CD4-positive, alpha-beta T cell treated with Interleukin-6 at 100 ng/mL for 8 hours (primary cell): ENCODE measurements at places on chromosomes 4 and X.

- DNase-seq = no peak
Measured at GRCh38 chr4:5626913-5627312, 81.4 kb downstream of the EVC2 start.

DNA sequence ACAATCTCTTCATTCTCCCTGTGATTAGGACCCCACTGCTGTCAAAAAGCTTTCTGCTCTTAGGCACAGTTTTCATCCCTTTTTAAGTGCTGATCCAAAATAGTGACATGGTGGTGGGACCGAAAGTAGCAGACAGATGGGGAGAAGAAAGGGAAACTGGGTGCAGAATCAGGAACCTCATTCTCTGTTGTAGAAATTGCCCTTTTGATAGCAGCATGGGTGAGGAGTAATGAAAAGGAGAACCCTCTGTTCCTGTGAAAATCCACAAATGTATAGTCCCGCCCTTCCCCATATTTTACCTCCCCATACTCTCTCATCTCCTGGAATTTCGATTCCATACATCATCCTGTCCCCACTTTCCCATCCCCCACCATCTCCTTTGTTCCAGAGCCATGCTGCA, 126.5 kb downstream of the STIM2 start:
- DNase-seq = no peak

GRCh38 chrX:27555514-27555913, 34.6 kb upstream of the DCAF8L2 start:
- no peak for DNase-seq

DNA sequence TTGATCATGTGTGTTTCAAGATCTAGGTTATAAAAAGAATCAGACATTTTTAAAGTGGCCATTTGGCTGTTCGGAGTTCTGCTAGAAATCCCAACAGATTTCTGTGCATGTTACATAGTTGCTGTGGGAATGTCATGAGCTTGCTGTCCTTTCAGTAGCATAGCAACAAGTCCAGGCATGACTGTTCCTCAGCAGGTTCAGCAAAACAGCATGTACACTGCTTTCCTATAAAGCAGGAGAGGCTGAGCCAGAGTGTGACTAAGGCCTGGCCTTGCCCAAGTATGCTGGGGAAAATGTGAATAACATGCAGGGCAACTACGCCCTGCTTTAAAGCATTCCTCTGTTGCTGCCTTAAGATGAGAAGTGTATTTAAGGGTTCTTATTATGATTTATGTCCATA, 217.1 kb upstream of the SMIM31 start:
- no peak for DNase-seq

DNA sequence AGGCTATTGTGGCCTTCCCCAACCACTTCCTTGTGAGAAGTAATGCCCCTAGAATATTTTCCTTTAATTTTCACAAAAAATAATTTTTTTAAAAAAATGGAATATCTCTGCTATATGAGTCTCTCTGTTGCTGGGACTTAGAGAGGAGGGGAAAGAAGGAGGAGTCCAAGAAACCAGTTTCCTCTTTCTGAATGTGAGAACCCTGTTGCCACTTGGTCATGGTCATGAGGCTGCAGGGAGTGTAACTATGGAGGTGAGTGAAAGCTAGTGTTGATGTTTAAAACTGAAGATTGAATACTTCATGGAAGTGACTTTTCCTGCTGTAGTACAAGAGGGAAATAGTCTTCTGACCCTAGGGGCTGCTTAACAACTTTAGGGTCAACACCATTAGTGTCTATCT, 20.4 kb downstream of the KIAA1210 start:
- no peak for DNase-seq

GRCh38 chrX:41960142-41960541, 36.8 kb upstream of the CASK start:
- DNase-seq = no peak

DNA sequence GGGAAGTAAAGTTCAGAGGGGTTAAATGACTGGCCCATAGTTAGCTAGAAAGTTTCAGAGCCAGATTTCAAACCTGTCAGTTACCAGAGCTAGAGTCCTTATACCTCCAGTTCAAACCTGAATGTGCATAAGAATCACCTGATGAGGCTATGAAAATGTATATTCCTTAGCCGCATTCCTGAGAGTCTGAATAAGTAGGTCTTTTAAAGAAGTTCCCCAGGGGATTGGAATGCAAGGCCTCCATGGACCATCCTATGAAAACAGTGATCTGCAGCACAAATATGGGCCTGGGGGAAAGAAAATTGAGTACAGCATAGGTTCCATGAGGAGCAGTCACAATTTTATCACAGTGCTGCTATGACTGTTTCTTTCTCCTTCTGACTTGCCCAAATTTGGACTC, 263.9 kb upstream of the CXorf66 start:
- no peak for DNase-seq

GRCh38 chrX:20015945-20016615, 25.2 kb upstream of the BCLAF3 start:
- no peak for DNase-seq

DNA sequence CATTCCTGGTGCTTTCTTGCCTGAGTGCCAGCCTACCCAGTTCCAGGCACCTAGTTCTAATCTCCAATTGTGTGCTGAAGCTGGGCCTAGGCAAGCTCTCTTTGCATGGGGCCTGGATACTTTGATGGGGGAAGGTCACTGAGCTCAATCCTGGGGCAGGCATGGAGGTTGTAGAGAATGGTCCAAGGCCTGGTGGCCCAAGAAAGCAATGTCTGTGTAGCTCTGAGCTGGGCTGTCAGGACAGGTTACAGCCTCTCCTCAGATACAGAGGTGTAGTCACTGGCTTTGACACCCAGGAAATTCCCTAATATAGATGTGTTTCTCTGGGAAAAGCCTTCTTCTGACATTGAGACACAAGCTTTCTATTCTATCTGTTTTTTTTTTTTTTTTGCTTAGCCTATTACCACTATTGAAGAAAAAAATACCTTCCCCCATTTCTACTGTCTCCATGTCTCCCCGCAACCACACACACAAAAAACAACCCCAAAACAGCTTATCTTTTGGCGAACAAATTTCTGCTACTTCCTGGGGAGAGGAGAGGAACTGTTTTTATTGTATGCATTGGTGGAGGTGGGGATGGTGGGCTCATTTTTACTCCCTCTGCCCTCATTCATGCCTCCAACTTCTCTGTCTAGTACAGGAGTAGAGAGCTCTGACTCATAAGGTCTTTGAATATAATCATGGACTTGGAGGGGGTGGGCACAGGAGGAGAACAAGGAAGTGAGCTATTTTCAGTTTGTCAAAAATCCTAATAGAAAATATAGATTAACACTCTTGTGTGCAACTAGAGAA, 66.7 kb upstream of the DHX15 start:
- DNase-seq = no peak

DNA sequence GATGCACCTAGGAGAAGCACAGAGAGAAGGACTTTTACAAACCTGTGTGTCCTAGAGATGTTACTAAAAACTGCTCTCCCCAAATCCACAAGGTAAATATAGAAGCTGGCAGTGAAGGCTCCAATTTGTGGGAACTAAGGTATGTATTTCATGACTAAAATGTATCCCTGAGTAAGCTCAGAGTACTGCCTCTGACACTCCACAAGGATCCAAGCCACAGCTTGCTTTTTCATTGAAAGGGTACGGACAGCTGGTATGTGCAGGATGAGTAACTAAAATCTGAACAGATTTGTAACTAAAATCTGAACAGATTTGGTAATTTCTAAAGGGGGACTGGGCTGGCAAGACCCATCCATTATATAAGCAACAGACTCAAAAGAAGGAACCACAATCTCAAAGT, 187.6 kb downstream of the DCLK2 start:
- DNase-seq = no peak

DNA sequence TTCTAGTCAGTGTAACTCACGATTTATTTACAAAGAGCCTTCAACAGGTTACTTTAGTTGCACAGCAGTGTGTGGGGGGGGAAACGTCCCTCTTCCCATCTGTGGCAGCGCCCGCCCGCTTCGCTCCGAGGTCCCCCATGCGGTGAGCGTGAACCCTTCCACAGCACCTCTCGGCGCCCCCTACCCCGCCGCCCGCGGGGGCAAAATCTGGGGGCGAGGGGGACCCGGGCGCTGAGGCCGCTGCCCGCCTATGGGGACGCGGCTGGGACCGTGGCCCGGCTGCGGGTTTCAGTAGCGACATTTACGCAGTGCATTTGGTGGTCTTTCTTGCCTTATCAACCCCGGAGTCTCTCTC, 6.4 kb downstream of the NKX6-1 start:
- no peak for DNase-seq

- no peak for DNase-seq
Measured at GRCh38 chr4:55364691-55365344, 18.8 kb downstream of the SRD5A3 start.

DNA sequence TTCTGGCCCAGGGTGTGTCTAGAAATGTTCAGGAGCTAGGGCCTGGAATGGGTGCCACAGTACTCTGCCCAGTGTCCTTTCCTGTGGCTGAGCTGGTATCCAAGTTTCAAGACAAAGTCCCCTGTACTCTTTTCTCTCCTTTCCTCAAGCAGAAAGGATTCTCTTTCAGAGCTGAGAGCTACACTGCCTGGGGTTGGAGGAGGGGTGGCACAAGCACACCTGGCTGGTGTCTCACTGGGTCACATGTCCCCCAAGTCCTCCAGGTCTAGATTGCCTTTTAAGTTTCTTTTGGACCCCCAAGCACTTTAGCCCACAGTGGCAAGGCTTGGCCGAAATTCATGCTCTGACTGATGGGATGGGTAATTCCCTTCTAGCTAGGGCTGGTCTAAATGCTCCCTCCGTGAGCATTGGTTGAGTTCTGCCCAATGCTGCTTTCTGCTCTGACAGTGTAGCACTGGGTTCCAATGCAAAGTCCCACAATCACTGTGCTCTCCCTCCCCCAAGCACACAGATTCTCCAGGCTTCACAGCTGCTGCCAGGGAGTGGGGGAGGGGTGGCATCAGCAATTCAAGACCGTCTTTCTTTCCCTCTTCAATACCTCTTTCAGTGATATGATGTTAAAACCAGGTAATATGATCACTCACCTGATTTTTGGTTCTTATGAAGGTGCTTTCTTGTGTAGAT, 47.8 kb downstream of the BEX3 start:
- no peak for DNase-seq

DNA sequence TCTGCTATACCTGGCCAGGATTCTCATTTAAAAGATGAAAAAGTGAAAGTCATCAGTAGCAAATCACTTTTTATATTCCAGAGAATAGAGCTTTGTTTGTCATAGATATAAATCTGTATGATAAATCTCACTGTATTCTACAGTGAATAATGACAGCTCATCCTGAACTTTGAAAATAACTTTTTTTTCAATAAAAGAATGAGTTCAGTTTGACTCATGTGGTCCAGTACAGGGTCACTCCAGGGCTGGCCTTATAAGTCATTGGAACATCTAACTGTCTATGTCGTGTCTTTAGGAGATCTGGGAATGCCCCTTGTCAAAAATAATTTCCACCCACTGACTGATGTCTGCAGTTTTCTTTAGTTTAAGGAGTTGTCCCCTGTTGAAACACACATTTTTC, 18.5 kb upstream of the CXCL8 start:
- DNase-seq = no peak

DNA sequence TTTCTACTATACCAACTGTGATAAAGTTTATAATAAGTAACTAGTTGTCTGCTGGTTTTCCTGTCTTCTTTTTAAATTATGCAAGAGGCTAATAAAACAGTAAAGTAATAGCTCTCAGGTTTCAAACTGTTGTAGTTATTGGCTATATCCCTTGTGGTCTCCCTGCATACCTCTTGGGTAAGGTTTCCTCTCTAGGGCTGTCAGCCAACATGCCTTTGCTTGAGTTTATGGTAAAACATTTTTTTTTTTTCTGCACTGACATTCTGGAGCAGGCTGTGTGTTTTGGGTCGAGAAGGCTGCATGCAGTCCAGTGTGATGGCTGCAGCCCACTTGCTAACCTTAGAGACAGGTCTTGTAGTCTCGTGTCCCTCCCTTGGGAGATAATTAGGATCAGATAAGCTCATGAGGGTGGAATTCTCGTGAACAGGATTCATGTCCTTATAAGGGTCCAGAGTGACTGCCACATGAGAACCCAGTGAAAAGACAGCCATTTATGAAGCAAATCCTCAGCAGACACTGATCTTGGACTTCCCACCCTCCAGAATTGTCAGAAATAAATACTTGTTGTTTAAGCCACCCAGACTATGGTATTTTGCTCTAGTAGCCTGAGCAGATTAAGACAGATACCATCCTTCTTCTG, 831.2 kb downstream of the CCSER1 start:
- no peak for DNase-seq

DNA sequence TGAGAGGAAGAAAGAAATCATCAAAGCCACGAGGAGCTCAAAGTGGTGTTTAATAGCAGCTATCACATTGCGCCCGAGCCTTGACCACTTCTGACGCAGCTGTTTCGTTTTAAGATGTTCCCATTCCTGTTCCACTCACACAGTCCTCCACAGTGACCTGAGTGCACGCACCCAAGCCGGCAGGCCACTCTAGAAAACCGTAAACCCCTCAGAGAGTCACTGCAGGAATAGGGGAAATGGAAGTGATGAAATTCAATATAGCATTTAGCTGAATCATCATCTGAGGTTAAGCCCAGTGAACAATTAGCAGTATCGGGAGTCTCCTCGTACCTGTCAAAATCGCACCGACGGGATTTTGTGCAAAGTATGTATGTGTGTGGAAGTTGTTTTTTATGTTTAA, 17.9 kb upstream of the HAND2 start:
- DNase-seq = no peak

DNA sequence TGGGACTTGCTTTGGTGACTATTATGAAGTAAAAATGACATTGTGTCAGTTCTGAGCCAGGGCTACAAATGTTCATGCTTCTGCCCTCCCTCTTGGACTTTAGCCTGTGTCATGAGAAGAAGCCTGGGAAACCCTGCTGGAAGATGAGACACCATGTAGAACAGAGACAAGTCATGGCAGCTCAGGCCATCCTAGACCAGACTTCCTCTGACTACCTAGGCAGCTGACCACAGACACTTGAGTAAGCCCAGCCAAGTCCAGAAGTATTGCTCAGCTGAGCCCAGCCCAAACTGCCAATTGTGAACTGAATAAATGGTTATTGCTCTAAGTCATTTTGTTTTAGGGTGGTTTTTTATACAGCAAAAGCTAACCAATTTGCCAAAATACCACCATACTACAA, 467.6 kb upstream of the CNKSR2 start:
- DNase-seq = no peak

GRCh38 chr4:101177154-101177553, 170.2 kb downstream of the PPP3CA start:
- no peak for DNase-seq

GRCh38 chr4:52959541-52959940, 97.4 kb downstream of the RASL11B start:
- DNase-seq = no peak

DNA sequence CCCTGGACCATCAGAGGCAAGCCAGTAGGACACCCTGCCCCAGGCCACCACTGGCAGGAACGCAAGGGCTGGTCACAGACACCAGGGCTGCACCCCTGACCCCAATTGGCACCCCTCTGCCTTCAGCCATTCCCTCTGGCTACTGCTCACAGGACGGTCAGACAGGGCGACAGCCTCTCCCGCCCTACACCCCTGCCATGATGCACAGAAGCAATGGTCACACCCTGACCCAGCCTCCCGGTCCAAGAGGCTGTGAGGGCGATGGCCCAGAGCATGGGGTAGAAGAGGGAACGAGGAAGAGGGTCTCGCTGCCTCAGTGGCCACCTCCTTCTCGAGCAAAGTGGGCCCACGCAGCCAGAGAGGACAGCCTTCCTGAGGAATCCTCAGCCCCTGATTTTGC, 143.5 kb downstream of the SOWAHB start:
- no peak for DNase-seq

- DNase-seq = no peak
Measured at GRCh38 chr4:13548059-13548983, 4.0 kb upstream of the NKX3-2 start.
